ENCODE measurements at places on chromosomes 4 and X. TPM values are rescaled to one million over a fixed set of nuclear protein-coding genes. Genes with fewer than 3 reads are reported as not detected.

FRAS1 gene
- total RNA-seq, result 1.6 TPM

TBC1D9 gene
- total RNA-seq, result 20.2 TPM

DNA sequence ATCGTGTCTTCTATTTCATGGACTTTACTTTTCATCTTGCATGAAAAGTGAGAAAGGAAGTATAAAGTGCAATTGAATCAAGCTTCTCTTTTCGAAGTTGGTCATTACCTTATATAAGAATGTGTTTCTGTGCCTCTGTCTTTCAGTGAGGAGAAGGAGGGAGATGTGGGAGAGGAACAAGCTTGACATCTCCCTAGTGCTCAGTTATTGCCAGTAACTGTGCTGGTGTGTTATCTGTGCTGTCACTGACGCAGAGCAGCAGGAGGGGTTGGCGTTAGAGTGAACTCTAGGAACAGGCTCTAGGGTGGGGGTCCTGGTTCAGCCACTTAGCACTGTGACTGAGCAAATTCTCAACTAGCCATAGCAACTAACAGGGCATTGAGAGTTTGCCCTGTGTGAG, 34.0 kb upstream of the TBC1D9 start:
- DNase-seq, result no peak

DNA sequence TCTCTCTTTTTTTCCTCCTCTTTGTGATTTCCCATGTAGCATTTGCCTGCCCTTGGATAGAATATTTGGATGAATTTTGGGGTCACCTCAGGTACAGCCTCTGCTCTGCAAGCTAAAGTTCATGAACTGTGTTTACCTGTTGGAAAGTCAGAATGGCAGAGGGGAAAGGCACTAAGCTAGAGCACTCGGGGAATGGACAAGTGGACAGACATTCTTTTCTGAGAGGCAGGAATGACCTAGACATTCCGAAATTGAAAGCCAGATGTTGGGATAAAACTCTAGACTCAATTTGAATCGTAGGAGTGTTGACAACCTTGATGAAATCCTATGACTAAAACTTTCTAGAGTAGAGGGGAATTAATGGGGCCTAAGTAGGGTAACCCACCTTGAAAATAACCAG, 56.1 kb downstream of the LUZP4 start:
- DNase-seq, result no peak

DNA sequence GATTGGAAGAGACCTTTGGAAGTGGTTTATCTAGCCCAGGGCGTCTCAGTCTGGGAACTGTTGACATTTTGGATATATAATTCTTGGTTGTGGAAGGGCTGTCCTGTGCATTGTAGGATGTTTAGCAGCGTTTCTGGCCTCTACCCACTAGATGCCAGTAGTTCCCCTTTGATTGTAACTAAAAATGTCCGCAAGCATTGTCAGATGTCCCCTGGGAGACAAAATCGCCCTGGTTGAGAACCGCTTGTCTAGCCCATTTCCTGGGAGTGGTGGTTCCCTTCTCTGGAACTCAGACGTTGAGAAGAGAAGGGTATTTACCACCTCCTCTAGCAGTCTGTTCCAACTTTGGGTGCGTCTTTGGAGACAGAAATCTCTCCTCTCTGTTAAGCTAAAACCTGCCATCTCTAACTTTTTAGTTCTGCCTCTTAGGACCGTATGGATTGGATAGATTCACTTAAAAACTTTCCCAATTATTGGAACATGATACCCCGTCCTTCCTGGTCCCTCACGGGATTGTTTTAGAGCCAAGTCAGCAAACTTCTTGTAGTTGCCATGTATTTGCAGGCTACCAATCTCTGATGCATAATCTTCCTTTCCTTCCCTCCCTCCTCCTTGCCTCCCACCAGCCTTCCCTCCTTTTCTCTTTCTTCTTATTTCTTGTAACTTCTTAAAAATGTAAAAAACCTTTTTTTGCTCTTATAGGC, 13.9 kb downstream of the TMEM165 start:
- DNase-seq, result no peak

DNA sequence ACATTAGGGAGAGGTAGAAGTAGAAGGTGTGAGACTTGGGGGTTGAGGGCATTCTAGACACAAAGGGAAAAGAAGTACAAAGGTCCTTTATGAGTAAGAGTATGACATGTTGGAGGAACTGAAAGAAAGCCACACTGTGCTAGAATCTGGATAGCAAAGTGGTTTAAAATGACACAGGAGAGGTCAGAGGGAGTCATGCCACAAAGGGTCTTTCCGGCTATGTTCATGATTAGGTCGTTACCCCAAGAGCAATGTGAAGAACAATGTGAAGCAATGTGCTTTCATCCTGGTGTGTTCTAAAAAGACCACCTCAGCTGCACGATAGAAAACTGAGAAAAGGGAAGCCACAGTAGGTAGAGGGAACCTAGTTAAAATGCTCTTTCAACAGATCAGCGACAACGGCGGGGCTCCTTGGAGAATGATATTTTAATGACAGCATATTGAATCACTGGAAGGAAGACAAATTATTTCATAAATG, 29.2 kb downstream of the SMIM14 start:
- no peak for DNase-seq

Data from ovary (tissue), 10 donors.